HS-5 (cell line): ENCODE measurements at places on chromosomes 3 and 15.

DNA sequence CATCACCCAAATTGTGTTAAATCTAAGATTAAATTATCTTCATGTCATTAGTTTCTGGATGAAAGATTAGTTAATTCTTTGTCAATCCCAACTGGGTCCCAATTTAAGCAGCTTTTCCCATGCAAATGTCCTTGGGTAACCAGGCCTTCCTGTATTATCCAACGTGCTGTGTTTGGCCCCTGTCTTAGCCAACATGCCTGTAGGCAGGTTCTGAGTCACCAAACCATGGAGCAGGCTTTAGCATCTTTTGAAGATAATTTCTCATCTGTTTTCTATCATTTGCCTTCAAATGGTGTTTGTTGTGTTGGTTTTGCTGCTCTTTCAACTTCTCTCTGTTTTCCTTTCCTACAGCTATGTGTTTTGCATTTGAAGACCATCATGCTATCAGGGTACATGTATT, 216.2 kb downstream of the ITPR1 start:
- no peak for DNase-seq

- DNase-seq: no peak
These were observed 426 bp downstream of the CBLB start for GRCh38 chr3:105868431-105868741.

DNA sequence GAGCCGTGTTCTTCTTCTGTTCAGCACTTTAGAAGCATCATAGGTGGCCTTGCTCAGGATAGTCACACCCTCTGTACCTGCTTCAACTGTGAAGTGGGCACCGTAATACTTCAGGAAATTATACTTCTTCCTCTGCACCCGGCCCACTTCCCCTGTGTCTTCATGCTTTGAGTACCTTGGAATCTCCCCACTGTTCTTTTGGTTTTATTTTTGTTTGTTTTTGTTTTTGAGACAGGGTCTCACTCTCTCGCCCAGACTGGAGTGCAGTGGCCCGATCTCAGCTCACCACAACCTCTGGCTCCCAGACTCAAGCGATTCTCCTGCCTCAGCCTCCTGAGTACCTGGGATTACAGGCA, 1.7 kb downstream of the P2RY14 start:
- no peak for DNase-seq

GRCh38 chr3:191682961-191683360, 222.0 kb downstream of the PYDC2 start:
- DNase-seq: no peak

DNA sequence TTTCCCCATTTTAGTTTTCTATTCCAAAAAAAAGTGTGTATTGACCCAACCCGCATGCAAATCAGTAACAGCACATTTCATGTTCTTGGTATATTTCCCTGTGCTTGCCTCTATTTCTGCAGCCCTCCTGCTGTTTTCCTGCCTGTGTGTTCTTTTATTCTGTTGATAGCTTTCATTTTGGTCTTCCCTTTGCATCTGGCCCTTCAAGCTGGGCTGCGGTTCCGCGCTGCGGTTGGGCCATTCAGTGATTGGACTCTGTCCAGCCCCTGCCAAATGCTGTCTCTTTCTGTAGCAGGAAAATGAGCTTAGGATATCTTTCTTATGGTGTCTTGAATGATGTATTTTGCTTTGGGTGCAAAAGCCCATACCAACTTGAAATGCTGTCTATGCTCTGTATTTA, 49.9 kb downstream of the ZNF621 start:
- no peak for DNase-seq

DNA sequence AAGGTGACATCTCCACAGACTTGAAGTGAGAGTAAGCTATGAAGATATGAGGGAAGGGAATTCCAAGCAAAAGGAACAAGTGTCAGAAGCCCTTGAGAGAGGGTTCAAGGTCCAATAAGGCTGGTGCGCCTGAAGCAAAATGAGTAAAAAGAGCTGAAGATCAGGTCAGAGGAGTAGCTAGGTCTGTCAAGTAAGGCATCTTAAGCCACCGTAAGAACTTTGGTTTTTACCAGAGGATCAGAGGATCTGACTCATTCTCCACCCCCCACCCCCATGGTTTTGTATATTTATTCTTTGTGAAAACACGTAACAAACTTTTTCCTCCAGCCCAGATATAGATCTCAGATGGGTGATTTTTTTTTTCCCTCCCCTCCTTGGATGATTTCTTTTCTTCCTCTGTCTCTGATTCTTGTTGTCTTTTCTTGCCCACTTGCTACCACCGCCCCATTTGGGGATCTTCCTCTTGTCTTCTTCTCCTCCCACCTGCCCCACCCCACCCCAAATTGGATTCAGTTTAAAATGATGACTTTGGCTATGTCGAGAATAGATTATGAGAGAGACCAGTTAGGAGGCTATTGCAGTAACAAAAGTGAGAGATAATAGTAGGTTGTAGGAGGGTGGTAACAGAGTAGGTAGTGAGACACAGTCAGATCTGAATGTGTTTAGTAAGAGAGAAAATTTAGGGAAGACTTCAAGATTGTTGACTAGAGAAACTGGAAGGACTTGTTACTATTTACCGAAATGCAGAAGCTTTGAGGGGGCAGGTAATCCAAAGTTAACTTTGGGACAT, 6.1 kb downstream of the TRMT10C start:
- no peak for DNase-seq
